ENCODE measurements at places on chromosomes 2 and 18. TPM values are rescaled to one million over a fixed set of nuclear protein-coding genes. Genes with fewer than 3 reads are reported as not detected.

Gene MSH2
- 105 TPM for polyA plus RNA-seq

Gene DPP10
- polyA plus RNA-seq = 15.1 TPM

Gene CSRNP3
- polyA plus RNA-seq = 66.6 TPM

Gene C18orf54
- polyA plus RNA-seq = 2.2 TPM

Gene CYRIA
- polyA plus RNA-seq = 64.0 TPM

Gene GBX2
- 0.92 TPM for polyA plus RNA-seq

Gene SMIM21
- polyA plus RNA-seq = not detected

Gene TMEM198
- polyA plus RNA-seq = 44.0 TPM

Gene GAL3ST2
- polyA plus RNA-seq = not detected

Gene FTCDNL1
- not detected for polyA plus RNA-seq

Gene DSC3
- polyA plus RNA-seq = 0.10 TPM

Gene MAPRE2
- polyA plus RNA-seq = 58.9 TPM

Gene TMEM247
- not detected for polyA plus RNA-seq

Gene OTX1
- polyA plus RNA-seq = not detected
